ENCODE measurements at places on chromosomes 4 and X.

DNA sequence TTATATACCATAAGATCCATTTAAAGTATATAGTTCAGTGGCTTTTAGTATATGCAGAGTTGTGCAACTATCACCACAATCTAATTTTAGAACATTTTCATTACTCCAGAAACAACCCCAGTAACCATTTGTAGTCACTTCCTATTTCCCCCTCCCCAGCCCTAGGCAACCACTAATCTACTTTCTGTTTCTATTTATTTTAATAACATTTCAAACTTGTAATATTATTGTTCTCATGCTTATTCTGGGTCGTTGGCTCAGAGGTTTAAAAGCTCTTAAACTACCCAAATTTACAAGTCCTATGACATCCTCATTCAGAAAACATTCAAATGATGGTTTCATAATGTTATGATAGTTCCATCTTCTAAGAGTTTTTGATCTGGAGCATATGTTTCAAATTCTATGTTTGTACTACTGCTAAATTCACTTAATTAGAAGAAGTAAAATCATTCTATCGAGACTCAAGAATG, 18.4 kb downstream of the XIAP start:
- DNase-seq, result no peak

GRCh38 chr4:112127048-112127637, 18.1 kb upstream of the FAM241A start:
- DNase-seq, result no peak

- DNase-seq, result no peak
Measured at GRCh38 chr4:122914938-122915337, 7.5 kb downstream of the NUDT6 start.

DNA sequence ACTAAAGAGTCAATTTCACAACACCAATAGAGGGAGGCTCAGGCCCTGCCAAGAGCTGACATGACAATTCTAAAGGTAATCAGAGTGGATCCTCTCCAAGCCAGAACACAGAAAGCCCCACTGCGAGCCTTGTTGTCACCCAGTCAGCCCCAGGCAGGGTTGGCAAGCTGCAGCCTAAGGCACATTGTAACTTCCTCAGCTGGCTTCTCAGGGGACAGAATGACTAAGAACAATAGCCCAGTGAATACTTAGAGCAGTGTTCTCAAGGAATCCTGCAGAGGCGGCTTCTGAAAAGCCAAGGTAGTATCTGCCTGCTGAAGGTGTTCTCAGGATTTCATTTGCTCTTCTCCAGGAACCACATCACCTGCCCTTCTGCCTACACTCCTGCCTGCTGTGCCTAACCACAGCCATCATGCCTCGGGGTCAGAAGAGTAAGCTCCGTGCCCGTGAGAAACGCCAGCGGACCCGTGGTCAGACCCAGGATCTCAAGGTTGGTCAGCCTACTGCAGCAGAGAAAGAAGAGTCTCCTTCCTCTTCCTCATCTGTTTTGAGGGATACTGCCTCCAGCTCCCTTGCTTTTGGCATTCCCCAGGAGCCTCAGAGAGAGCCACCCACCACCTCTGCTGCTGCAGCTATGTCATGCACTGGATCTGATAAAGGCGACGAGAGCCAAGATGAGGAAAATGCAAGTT, at the start of gene MAGEB4:
Gene MAGEB4 (plus strand): TSS at position 277 of the 692 bp plus-strand sequence. CDS start 136 bp downstream, at position 413.
- DNase-seq, result no peak

DNA sequence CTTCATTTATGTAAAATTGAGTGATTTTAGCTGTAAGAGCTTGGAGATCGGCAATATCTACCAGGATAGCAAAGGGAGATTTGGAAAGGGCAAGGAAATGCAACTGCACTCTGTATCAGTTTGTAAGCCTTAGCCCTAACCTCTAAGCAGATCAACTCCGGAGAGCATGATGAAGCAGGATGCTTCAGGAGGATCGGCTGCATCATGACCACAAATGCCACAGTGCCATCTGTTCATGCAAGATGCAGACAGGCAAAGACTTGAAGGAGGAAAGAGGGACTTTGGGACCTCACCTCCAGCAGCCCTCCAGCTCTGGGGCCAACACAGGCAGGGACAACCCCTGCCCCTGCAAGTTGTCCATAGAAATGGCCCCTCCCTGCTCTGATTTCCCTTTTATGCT, 377.6 kb upstream of the GATB start:
- DNase-seq, result no peak

- DNase-seq, result no peak
Measured at GRCh38 chr4:153063490-153063889, 127.4 kb downstream of the FHDC1 start.

- DNase-seq, result no peak
Measured at GRCh38 chr4:186486172-186486571, 69.2 kb downstream of the MTNR1A start.

DNA sequence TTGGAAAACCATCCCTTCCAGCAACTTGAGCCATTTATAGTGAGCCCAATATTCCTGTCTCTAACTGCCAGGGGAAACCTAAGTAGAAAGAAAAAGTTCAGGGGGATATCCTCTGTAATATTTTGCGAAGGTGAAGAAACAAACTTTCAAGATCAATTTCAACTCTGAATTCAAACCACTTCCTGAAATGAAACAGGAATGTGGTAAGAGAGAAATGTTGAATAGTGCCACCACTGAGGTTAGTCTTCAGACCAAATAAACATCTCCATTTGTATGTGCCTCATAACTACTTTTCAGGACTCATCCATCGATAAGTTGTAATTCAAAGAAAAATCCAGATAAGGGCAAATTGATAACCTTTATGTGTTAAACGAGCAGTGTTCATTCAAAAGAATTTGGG, 128.7 kb downstream of the GABRB1 start:
- no peak for DNase-seq

GRCh38 chr4:628821-629635, 3.7 kb downstream of the PDE6B start:
- peak; percentile 17 for DNase-seq

GRCh38 chr4:48664938-48665337, 115.1 kb downstream of the FRYL start:
- no peak for DNase-seq

- no peak for DNase-seq
Measured at GRCh38 chr4:2832981-2833670, 10.5 kb upstream of the ADD1 start.

DNA sequence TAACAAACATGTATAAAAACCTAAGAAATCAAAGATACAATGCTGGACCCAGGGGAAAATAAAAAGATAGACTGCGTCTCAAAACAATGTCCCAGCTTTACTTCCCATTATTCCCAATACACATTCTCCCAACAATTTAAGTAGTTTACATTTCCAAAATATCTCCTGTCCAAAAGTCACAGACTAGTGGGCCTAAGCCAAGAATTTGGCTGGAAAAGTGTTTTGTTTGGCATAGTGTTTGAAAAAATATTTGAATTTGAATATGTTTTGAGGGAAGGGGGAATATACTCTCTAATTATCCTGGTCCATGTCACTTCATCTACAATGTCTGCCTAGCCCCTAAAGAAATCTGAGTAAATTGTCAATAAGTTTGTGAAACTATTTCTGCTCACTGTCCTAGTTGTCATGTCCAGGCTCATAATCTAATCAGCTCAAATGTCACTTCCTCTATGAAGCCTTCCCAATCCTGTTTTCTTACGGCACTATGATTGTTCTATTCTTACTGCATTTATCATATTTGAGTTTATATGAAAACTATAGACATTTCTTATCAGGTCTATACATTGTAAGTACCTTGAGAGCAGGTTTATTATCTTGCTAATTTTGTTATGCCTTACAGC, 74.4 kb downstream of the SEC24D start:
- no peak for DNase-seq

GRCh38 chrX:22800806-22801205, 199.0 kb upstream of the DDX53 start:
- no peak for DNase-seq

DNA sequence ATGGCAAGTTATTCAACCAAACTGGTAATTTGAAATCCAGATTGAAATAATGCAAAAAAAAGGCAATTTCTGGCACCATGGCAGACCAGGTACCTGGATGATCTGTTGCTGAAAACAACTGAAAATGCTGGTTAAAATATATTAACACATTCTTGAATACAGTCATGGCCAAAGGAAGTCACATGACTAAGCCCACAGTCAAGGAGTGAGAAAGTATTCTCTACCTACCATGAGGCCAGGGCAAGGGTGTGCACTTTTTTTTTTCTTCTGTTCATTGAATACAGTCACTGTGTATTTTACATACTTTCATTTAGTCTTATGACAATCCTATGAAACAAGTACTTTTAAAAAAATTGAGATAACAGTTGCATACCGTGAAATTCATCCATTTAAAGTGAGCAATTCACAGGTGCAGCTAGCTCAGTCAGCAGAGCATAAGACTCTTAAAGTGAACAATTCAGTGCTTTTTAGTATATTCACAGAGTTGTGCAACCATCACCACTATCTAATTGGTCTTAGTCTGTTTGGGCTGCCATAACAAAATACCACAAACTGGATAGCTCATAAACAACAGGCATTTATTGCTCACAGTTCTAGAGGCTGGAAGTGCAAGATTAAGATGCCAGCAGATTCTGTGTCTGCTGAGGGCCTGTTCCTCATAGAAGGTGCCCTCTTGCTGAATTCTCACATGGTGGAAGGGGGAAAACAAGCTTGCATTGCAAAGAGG, 4.8 kb upstream of the MPP1 start:
- no peak for DNase-seq

DNA sequence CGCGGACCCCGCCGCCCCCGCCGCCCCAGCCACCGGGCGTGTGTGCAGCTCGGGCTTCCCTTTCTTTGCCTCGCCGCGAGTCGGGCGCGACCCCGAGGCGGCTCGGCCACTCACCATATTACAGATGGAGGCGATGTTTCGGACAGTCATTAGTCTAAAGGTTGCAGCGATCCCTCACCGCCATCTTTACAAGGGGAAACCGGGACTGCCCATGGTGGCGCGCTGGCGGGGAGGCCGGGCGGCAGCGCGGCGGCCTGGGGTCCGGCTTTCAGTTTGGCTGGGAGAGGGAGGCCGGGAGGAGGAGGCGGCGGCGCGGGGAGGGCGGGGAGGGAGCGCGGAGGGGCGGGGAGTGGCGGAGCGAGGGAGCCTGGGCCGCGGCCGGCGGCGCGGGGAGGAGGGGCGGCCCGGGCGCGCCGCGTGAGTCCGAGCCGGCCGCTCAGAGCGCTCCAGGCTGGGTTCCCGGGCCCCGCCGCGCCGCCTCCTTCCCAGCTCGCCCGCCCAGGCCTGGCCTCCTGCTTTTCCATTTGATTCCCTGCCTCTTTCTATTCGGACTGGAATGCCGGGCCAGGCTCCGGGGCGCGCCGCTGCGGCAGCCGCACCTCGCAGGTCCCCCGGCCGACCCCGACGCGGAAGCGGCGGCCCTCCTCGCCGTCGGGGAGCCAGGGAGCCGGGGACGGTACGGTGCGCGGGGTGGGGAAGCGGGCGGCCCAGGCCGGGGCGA, at the start of gene USP46:
Gene USP46 (minus strand): TSS at position 301 of the 721 bp plus-strand sequence. CDS start 151 bp downstream, at position 150.
- DNase-seq, result peak; percentile 69

- no peak for DNase-seq
Measured at GRCh38 chrX:1011691-1012283, 200.7 kb downstream of the CRLF2 start.

GRCh38 chr4:13409324-13409723, 74.8 kb downstream of the RAB28 start:
- no peak for DNase-seq

GRCh38 chr4:173211838-173212237, 43.2 kb downstream of the GALNT7 start:
- no peak for DNase-seq

- no peak for DNase-seq
Measured at GRCh38 chrX:155235891-155236290, 19.6 kb downstream of the VBP1 start.

DNA sequence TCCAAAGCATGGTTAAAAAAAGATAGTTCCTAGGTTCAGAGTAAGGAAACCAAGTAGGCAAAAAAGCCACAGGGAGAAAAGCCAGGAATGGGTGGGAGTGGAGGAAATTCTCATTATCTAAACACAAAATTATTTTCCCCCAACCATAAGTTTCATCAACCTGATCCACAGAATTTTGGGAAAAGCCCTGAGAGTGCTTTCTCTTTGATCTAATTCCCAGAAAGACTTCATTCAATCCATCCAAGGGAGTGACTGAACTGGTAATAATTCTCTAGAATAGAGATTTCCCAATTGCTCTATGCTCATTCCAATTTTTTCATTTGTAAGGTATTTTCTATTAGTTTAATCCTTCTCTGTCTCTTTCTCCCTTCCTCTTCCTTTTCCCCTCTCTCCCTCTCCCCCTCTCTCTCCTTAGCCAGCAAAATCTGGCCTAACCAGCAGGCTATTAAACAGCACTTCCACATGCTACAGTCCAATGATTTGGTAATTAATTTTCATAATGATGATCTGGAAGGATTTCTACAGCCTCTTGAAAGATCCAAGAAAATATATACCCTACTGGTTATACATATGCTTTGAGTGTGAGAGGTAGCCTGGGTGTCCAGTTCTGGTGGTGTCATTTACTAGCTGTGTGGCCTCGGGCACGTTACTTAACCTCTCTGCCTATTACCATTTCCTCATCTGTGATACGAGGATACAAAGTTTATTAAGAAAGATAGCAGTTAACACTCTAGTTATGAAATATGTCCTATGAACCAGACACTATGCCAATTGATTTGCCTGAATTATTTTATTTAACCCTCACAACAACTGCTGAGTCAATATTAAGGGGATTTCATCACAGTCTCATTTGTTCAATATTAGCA, 251.5 kb upstream of the RASGEF1B start:
- no peak for DNase-seq

DNA sequence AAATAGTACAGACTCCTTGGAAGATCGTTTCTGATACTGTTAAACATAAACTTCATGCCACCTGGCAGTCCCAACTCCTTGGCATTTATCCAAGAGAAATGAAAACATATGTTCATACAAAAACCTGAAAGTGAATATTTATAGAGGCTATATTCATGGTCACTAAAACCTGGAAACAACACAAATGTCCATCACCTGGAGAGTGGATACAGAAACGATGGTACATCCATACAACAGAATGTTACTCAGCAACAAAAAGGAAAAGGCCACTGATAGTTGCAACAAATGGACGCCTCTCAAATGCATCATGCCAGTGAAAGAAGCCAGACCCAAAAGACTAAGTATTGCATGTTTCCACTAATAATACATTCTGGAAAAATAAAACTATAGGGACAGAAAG, 34.0 kb upstream of the SORBS2 start:
- DNase-seq, result no peak

DNA sequence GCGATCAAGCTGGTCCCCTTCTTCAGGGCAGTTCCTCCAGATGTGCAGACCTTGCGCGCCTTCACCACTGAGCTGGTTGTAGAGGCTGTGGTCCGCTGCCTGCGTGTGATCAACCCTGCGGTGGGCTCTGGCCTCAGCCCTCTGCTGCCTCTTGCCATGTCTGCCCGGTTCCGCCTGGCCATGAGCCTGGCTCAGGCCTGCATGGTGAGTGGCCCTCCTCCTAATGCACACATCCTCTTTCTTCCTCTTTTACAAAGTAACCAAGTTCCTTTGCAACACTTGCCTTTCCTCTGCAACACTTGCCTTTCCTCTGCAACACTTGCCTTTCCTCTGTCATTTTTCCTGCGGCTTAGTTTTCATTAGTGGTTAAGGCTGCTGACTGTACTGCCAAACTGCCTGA, 1.8 kb downstream of the CCDC22 start:
- DNase-seq, result no peak

DNA sequence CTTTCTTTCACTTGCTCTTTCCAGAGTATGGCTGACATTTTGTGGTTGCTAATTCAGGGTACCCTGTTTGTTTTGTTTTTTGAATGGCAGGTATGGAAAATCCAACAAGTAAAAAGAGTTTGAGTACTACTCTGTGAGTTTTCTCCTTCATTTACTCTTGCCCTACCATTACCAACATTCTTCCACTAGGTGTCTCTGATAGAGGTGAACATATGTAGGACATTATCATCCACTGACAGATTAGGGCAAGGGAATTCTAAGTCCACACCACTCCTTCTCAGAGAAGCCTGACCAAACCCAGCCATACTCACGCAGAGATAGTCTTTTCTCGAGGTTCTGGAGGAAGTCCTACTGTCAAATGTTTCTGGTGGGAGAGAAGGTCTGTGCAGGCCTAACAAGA, 36.7 kb upstream of the HDAC8 start:
- no peak for DNase-seq
